A673 (cell line): ENCODE measurements at places on chromosomes 16 and 17. TPM values are rescaled to one million over a fixed set of nuclear protein-coding genes. Genes with fewer than 3 reads are reported as not detected.

DNA sequence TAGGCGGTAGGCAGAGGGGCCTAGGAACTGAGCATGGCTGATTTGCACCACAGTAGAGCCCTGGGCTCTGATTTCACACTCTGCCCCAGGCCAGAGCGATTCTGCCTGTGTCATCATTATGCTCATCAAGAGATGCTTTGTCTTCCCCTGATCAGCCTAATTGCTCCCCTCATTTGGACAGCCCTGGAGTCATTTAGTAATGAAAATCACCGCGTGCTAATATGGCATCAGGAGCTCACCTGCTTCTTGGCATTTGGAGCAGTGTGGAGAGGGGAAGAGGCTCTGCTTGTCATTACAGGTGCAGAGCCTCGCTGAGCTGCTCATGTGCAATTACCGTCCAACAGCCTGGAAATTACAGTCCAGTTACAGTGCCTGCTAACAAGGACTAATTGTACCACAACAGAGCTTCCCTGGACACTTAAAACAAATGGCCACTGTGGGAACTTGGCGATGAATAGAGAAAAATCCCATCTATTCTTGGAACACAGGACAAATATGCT, 157.1 kb upstream of the WSCD1 start:
- no peak overlapping the region for H3K4me3 ChIP-seq
- peaks cover 20% of the 10 kb centered on the region for H3K27me3 ChIP-seq
- no peaks in the 10 kb centered on the region for H3K36me3 ChIP-seq
- DNase-seq = no peak
- no peak overlapping the region for H3K27ac ChIP-seq

GRCh38 chr16:57859331-57859730, 57.0 kb upstream of the KIFC3 start:
- no peak overlapping the region for H3K4me3 ChIP-seq
- no peaks in the 10 kb centered on the region for H3K27me3 ChIP-seq
- H3K4me1 ChIP-seq = peaks cover 55% of the 10 kb centered on the region
- H3K36me3 ChIP-seq = no peaks in the 10 kb centered on the region
- peak overlapping the region; percentile 70 for H3K27ac ChIP-seq

DNA sequence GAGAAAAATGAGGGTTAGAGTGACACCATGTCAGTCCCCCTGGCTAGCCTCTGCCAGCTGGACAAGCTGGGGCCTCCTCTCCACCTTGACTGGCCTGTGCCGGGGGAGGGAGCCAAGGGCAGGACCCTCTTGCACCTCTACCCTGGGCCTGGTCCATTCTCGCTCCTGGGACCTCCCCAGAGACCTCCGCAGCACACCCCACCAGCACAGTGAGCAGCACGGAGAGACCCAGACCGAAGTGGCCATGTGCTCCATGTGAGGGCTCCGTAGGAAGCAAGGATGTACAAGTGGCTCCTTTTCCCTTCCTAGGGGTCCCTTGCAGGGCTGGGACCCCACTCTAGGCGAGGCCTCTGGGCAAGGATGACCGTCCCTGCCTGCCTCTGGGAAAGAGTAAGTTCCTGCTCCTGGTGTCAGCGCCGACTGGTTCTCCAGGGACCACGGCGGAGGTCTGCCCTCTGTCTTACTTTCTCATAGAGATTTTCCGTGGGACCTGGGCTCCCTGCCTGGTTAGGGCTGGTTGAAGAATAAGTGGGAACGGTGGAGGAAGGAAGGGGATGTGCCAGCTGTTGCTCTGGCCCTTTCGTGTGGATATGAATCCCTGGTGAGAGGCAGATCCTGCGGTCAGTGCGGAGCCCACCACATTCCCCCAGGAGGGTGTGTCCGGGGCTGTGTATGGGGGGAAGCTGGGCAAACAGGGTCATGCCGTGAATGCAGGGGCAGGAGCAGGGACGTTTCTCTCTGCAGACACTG, 124.2 kb downstream of the METRNL start:
- H3K27me3 ChIP-seq = no peaks in the 10 kb centered on the region
- no peaks in the 10 kb centered on the region for H3K4me1 ChIP-seq
- DNase-seq = no peak
- H3K36me3 ChIP-seq = no peaks in the 10 kb centered on the region

KRT32 gene
- not detected in 2 replicates for total RNA-seq
